Cardiac septum (tissue), 1 donor: ENCODE measurements at places on chromosomes 3 and 15.

DNA sequence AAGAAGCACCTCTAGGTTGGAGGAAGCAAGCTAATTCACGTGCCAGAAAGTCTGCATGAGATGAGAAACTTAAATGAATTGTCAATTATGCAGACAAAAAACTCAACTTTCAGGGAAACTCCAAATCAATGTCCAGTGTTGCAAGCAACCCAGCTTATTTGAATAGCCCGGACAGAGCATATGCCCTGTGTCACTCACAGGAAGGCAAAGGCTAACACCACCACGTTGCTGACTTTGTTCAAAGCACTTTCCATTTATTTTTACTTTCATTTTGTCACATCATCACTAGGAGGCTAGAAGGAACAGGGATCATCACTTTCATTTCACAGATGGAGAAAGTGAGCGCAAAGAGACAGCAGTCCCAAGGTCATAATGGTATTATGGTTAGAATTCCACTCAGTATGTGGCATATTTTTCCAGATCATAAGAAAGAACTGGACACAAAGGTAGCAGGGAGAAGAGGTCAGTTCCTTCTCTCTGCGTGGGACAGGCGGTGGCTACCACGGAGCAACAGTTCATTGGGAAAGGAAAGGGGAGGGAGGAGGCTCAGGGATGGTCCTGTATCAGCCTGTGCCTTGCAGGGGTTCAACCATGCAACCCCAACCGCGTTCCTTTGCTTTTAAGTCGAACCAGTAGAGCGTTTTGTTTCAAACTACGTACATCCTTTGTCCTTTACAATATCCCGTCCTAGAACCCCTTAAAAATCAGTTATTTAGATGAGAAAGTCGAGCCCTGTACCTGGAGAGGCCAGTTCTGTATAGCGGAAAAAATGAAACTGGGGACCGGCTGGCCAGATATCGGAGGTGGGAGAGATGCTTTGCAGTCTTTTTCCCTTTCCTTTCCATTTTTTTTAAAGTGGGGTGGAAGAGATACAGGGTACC, 1.1 kb downstream of the HEG1 start:
- no peak for DNase-seq

GRCh38 chr3:166367947-166368533, 530.8 kb upstream of the BCHE start:
- no peak for DNase-seq

- no peak for DNase-seq
These were observed 3.2 kb upstream of the BMF start for GRCh38 chr15:40111888-40112287.

DNA sequence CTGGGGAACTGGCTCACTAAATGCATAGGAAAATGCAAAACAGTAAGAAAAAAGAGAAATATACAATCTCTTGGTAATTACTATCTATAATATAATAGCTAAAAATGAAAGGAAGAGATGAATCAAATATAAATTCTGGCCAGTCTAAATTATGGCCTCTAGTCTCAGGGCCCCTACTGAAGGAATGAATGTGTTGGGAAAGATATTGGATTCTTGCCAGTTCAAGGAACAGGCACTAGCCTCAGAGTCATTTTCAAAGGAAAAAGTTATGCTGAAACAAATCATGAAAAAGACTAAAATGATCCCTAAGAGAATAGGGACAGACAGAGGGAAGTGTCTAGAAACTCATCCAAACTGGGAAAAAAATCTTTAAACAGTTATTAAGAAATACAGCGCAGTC, 62.4 kb downstream of the C3orf80 start:
- DNase-seq = no peak

GRCh38 chr3:126983276-126983652, 349 bp downstream of the PLXNA1 start:
- DNase-seq = no peak

GRCh38 chr15:80536716-80537115, 132.5 kb downstream of the ARNT2 start:
- no peak for DNase-seq
